Activated CD8-positive, alpha-beta T cell treated with anti-CD3 and anti-CD28 coated beads for 36 hours (primary cell): ENCODE measurements at places on chromosomes 12 and 14.

- DNase-seq, result no peak
Measured at GRCh38 chr14:54252072-54252730, 144.6 kb upstream of the CDKN3 start.

DNA sequence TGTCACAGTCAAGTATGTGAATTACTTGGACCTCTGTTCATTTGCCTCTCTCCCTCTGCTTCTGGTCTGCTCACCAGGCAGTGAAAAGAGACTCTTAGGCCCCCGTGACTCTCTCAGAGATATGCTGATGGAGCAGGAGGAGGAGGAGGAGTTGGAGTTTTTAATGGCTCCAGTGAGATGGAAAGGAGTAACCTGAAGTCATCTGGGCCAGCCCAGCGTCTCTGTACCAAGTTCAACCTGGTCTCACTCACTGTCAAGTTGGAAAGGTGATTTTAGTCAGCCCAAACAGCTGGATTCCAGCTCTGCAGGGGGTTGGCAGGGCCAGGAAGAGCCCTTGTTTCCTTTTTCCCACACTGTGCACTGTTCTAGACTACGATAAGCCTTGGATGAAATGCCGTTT is 48.6 kb downstream of the SH2B3 start:
- DNase-seq, result no peak

DNA sequence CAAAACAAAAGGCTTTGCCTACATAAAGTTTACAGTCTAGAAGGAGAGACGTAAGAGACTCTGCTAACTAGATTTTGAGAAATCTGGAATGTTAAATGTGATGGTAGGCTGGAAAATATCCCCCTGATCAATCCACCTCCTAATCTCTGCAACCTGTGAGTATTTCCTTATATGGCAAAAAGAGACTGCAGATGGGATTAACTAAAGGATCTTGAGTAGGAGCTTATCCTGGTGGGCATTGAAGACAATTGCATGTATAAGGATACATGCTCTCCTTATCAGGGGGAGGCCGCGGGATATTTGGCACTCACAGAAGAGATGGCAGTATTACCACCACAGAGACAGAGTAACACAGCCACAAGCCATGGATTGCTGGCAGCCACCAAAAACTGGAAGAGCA is 95.2 kb downstream of the EGLN3 start:
- DNase-seq, result no peak

DNA sequence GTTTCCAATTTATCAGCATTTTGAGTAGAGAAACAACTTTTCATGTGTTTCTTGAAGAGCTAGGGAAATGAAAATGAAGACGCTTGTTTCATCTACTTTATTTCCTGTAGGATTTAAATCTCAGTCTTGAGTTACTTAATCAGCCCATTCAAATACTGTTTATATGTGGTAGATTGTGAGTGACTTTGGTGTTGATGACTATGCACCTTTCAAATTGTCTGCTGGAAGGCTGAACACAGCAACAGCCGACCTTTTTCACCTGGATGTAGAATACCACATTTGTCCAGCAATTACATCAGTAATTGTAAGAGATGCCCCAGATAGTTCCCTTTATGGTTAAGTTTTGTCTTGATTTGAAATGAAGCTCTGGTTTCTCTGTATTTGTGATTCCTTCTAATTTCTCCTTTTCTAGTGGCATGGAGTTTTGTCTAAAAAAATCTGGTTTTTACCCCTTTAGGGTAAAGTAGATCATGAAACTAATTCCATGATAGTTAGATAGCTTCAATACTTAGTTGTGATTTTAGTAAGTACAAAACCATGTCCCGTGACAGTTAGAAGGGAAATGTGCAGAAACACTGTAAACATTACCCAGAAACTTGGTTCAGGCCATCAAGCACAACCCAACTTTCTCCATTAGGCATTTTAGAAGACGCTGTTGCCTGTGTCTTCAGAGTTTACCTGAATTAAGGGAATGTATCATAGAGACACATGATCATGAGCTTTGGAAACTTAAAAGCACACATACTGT is 165.0 kb downstream of the SRGAP1 start:
- DNase-seq, result no peak

DNA sequence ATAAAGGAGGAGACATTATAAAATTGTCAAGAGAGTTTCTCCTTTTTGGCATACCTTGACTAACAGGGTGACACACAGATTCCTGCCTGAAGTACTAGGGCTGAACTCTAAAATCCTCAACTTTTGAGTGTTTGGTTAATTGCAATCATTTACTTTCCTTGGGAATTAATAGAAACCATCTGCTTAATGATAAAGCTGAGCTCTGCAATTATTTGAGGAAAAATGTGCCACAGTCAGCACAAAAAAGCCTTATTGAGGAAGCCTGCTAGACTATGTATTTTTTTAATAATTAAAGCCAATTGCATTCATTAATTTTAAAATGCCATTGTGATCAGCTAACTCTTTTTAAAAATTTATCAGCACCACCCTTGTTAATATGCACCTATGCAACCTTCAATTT is 38.7 kb downstream of the PRICKLE1 start:
- DNase-seq, result no peak

GRCh38 chr12:111650912-111651311 is 34.8 kb downstream of the BRAP start:
- no peak for DNase-seq

- DNase-seq, result peak; percentile 45
Measured at GRCh38 chr14:69629225-69630127, 18.1 kb downstream of the SUSD6 start.

- DNase-seq, result no peak
Measured at GRCh38 chr14:72217135-72217534, 284.9 kb downstream of the RGS6 start.

DNA sequence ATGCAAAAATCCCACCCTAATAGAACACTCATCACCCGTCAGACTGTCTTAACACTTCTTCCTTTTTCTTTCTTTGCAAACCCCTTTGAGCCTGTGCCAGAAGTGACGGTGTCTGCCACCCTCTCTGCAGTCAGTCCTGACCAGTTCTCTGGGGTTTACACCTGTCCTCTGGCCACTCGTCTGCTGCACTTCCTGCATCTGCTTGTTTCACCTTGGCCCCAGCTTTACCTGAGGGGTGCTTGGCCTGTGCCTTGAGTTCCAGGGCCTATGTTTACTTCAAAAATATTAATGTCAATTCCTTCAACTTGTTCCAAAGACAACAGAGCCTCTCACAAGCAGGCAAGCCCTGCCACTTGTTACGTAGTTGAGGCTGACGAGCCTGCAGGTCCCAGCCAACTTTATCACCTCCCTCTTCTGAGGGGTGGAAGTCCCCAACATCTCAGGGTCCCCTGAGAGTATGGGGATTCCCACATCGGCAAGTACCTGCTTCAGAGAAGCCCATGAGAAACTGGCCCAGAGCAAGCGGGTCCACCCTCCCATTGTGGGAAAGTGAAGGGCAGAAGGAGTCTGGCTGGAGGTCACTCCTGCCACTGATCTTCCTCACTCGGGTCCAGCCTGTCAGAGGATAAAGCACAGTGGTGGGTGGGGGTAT is 205.4 kb downstream of the DAD1 start:
- no peak for DNase-seq
